Stimulated activated CD4-positive, alpha-beta T cell treated with anti-CD3 and anti-CD28 coated beads, Interleukin-15, amount 100 ng/mL, for 48 hours (primary cell): ENCODE measurements at places on chromosomes 12 and 14.
A peak's percentile ranks its signal among the peaks of the same experiment; 100 is the strongest.

GRCh38 chr12:108129017-108129812 lies at the start of gene WSCD2:
Gene WSCD2 (plus strand): TSS chr12:108129288. CDS start chr12:108195833, 66,545 bp downstream.
- no peak for DNase-seq

DNA sequence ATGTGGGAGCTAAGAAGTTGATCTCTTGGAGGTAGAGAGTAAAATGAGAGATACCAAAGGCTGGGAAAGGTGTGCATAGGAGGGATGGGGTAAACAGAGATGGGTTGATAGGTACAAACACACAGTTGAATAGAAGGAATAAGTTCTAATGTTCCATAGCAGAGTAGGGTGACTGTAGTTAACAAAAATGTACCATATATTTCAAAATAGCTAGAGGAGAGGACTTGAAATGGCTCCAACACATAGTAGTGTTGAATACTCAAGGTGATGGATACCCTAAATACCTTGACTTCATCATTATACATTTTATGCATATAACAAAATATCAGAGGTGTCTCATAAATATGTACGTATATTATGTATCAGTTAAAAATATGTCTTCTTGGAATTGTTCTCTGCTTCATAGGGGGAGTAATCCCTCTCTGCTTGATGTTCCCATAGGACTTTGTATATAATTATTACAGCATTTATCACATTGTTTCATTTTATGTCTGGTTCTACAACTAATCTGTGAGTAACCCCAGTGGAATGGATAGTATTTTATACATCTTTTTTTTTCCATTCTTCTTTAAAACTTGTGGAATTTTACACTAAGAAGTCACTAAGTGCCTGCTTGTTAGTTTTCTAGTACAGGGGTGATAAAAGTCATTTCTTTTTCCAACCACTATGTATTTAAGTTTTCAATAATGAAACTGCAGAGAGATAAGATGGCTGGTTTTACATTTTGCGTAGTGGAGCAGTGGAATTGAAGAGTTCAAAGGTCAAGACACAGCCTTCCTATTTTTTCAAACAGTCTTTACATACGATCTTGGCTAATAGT lies 1940.0 kb upstream of the SEL1L start:
- no peak for DNase-seq

GRCh38 chr12:76726626-76727025 lies 37.3 kb upstream of the ZDHHC17 start:
- DNase-seq: no peak

GRCh38 chr12:14777271-14777670 lies 26.0 kb downstream of the WBP11 start:
- no peak for DNase-seq

GRCh38 chr12:93670104-93670503 lies 7.1 kb upstream of the CRADD start:
- DNase-seq: no peak

DNA sequence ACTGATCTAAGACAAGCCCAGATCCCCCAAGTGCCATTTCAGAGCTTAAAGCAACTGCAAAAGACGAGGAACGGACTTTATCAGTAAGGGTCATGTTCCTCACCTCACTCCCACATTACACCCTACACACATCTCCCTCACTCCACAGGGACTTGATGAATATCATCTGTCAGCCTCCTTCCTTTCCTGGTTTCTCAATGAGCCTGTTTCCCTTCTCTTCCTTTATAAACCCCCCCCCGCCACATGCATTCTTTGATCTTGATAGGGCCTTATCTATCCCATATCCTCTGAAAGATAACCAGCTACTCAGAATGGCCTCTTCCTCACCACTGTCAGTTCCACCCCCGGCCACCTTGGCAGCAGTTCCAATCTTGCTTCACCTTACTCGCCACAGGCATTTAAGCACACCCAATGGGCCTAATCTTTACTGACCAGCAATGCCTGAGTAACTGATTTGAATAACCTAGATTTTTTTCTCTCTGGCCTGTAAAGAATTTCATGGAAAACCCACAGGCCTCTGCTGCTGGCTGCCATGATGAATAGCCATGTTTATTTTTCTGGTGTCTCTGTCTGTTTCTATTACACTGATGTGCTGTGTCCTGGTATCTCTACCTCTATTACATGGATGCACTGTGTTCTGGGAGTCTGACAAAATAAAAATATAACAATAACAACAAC lies 138.7 kb downstream of the PHLDA1 start:
- DNase-seq: no peak

- DNase-seq: no peak
Observed at GRCh38 chr12:76177821-76178220, 93.3 kb upstream of the NAP1L1 start.

DNA sequence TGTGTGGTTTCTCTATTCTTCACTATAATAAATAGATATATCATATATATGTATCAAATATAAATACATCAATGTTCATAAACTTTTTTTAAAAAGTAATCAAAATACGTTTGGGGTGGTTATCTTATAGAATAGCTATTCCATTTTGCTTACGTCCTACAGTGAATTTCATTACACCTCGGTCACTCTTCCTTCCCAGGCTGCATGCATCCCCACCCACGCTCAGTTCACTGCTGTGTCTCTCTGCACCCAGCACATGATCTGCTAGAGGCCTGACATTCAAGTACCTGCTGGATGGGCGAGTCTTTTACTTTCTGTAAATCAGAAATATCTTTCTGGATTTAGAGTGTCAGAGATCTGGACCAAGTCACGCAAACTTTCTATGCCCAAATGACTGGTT lies 3.6 kb downstream of the STX2 start:
- DNase-seq: no peak

DNA sequence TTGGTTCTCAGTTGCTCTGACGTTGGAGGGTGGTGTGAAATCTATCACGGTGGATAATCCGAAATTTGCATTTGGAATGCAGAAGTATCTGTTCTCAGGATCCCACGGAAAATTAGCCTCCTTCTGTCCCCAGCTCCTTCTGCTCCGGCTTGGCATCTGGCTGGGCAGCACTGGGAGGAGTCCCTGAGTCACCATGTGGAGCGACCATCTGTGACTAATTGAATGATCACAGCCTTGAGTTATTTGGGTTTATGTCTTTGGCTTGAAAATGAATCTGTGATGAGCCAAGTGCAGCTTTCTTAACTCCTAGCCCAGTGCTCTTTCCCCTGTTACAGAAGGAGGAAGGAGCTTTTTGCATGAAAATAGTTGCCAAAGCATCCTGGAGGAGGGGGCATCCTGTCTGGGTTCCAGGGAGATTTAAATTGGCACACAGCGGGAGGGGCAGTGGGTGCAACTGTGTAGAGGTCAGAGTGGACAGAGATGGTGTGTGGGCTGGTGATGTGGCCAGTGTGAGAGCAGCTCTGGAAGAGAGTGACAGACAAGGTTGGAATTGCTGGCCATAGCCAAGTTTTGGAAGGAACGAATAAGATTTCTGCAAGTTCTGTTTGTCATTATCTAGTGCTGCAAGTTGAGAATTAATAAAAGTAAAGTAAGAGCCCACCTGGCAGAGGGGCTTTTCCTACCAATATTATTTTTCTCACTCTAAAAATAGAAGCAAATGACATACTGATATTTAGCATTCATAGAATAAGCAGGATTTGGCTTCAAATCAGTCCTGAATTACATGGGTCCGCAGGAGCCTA lies 74.4 kb downstream of the SLC24A4 start:
- DNase-seq: no peak

GRCh38 chr12:969821-970220 lies 20.3 kb upstream of the RAD52 start:
- no peak for DNase-seq

GRCh38 chr12:43891856-43892574 lies 56.1 kb downstream of the TMEM117 start:
- DNase-seq: no peak

GRCh38 chr12:26032719-26033241 lies 74.3 kb downstream of the RASSF8 start:
- DNase-seq: no peak

- no peak for DNase-seq
Observed at GRCh38 chr12:94074980-94075629, 73.3 kb upstream of the PLXNC1 start.

- no peak for DNase-seq
Observed at GRCh38 chr14:58628406-58628805, 9.4 kb upstream of the DACT1 start.

DNA sequence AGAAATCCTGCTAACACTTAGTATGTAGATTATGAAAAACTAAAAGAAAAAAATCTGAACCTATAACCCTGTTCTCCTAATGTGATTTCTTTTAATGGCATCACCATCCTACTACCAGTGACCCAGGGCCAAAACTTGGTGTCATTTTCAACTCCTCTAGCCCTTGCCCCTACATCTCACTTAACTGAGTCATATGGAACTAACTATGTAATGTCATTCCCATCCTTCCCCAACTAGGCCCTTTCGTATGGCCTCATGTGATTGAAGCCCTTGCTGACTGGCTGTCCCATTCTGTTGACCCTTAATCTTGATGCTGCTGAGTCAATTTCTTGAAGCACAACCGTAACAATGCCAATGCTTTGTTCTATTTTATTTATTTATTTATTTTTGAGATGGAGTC lies 7.6 kb downstream of the DMAC2L start:
- no peak for DNase-seq

GRCh38 chr14:48598458-48598857 lies 923.1 kb upstream of the MDGA2 start:
- DNase-seq: no peak

DNA sequence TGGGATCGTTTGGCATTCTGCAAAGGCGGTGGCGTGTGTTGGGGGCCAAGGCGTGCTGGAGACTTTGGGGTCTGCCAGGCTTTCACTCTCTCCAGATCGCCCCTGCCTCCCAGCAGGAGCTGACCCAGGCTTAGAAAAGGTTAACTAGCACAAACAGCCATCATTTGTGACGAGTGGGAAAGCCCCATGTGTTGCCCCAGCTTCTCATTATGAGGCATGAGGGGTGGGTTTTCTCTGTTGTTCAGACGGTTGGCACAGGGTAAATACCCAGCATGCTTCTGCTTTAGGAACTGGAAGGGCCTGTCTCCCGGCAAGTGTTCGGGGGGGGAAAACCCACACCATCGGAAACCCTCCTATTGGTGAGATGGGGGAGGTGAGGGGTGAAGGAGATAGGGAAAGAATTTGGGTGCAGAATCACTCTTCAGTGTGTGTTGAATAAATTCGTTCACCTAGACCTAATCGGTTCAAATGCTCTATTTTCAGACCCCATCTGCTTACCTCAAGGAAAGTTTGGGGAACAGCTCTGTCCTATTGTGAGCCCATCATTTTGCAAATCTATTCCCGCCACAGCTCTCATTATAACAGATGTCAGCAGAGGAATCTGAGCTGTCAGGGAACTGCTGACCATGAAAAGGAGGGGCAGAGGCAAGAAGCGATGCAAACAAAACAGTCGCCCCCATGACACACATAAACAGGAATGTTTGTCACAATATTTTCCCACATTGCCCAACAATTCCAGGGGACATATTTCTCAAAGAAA lies 34.7 kb upstream of the C12orf42 start:
- DNase-seq: no peak

GRCh38 chr12:2034633-2035430 lies 18.0 kb upstream of the CACNA1C start:
- DNase-seq: peak; percentile 71

DNA sequence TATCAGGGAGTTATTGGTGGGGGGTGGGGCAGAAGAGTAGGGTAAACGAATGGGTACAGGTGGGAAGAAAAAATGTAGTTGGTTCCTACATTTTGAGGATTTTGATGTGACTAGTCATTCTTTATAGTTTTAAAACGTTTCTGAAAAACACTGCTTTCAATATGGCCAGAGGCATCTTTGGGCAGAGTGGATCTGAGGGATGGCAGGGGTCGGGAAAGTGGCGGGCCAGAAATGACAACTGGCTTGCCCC lies 527 bp upstream of the ATP23 start:
- DNase-seq: no peak

DNA sequence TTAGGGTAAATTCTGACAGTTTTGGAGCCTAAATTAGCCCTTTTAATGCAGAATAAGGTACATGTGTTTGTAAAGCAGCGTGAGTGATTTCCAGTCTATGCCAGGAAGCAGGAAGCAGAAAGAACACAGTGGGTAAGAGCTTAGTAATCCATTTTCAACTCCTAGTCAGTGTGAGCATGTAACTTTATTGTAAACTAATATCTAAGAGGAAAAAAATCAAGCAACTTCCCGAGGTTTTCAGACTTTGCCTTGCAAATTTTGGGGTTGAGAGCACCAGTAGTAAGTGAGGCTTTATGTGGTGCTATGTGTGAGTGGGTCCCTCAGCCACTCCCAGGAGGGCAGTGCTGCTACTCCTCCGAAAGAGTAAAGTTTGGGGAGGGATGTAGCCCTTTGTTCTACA lies 2.9 kb downstream of the CIPC start:
- no peak for DNase-seq

GRCh38 chr12:109767991-109768900 lies 54.6 kb downstream of the FAM222A start:
- DNase-seq: no peak

- no peak for DNase-seq
Observed at GRCh38 chr12:123485756-123486155, 27.8 kb downstream of the SNRNP35 start.

- no peak for DNase-seq
Observed at GRCh38 chr14:94631536-94632304, 19.5 kb downstream of the SERPINA3 start.

DNA sequence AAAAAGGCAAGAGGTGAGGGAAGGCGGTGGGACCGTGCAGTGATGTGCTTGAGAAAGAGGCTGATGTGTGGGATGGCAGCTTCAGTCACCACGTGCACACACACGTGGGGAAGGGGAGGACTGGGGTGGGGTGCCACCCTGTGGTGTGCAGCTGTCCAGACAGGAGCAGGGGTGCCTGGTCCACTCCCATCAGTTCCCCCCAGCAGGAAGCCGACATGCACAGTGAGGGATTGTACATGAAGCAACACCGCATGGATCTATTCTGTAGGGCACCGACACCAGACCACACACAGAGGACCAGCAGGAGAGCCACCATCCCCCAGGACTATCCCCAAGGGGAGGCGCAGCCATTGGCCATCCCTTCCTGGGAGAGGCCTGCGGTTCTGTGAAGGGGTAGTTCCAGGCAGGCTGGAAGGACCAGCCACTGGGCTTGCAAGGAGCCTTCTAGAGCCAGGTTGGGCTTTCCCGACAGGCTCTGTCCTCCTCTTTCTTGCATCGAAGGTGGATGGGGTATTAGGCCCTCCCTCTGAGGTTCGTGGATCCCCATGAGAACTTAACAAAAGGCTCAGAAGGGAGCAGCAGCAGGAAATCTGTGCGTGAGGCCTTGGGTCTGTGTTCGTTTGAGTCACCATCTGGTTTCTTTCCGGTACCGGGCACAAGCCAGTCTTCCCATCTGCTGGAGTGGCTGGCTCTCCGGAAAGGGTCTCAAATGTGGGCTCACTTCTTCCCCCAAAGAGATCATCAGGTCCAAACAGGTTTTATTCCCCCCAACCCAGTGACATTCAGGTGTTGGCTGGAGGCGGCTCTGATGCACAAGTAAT lies 59.8 kb downstream of the PLEKHG3 start:
- DNase-seq: no peak

DNA sequence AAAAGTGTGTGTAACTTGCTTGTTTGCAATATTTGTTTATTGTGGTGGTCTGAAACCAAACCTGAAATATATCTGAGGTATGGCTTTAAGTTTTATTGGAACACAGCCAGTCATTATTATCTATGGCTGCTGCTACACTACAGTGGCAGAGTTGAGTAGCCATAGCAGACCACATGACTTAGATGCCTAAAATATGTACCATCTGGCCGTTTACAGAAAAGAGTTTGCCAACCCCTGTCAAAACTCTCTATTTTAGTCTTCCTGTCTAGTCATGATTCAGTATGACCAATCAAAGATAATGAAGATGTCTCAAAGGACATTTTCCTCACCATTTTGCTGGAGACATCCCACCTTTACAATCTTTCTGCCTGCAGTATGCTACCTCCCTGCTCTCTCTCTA lies 242.3 kb downstream of the ANO6 start:
- no peak for DNase-seq
